ENCODE measurements at places on chromosomes 2 and 18.

DNA sequence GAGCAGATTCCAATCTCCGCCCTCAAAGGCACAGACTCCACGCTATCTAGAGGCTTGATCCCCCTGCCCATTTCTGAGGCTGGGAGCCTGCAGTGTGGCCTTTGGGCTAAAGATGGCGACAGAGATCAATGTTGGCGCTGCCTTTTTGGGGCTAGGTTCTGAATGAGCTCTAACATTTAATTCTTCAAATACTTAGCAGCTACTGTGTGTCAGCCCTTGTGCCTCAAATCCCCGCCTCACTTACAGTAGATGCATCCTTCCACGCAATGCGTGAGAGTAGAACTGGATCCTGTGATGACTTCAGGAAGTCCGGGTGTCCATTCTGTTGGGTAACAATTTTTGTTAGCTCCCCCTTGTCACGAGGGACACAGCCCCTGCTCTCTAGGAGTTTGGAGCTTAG is 12.4 kb downstream of the IL1F10 start:
- DNase-seq, result no peak

DNA sequence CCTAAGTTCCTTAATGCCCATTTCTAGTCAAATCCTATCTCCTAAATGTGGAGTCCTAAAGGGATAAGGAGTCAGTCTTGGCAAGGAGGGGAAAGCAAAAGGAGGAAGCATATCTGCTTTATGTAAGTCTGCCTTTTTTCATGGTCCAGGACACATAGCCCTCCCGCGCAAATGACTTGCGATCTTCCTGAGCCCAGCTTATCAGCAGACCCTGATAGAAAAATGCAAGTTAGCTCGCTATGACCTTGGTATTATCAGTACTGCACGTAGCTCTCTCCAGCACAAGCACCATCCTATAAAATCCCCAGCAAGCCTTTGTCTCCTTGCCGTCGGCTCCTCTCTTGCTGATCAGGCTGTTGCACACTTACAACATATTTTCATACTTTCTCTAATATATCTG is 281.4 kb upstream of the KCNH7 start:
- DNase-seq, result no peak

- DNase-seq, result peak; percentile 94
Observed at GRCh38 chr2:152222975-152223637, 47.5 kb upstream of the STAM2 start.

GRCh38 chr18:23459530-23459921 is 6.4 kb downstream of the RIOK3 start:
- DNase-seq, result no peak

DNA sequence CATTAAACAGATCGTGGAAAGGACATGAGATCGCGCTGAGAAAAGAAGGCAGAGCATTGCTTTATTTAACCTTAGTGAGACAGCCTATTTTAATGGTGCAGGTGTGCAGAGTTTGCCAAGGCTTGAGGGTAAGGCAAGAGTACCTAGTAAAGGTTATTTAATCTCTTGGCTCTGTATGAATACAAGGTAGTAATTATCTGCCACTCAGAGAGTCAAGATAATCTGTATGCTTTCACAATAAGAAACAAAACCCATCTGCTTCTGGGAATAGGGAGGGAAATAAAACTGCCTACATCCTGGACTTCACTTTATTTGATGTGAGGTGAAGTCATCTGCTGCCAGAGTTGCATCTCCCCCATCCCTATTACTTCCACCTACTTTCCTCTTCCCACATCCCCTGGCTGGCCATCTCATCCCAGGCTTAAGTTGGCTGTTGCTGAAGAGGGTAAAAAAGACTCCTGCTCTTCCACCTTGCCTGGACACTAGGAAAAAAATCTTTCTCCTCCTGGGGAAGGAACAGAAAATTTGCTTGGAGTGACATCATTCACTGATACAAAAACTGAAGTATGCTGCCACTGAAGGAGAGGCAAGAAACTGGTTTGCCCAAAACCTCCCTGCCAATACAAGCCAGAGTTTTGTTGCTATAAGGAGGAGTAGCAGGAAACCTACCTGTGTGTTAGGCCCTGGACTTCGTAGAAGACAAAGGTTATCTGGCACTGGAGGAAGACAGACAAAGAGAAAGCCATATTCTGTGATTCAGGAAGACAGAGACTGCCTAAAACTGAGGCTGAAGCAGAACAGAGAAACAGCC is 35.8 kb upstream of the ARHGAP25 start:
- DNase-seq, result no peak
